ENCODE measurements at places on chromosomes 13 and 19.

GRCh38 chr13:106505732-106506131 lies 29.7 kb downstream of the EFNB2 start:
- DNase-seq, result no peak

GRCh38 chr19:2827840-2828489 lies 8.3 kb downstream of the ZNF554 start:
- DNase-seq, result no peak

- peak; percentile 88 for DNase-seq
Observed at GRCh38 chr13:26247608-26248007, 6.3 kb upstream of the CDK8 start.

DNA sequence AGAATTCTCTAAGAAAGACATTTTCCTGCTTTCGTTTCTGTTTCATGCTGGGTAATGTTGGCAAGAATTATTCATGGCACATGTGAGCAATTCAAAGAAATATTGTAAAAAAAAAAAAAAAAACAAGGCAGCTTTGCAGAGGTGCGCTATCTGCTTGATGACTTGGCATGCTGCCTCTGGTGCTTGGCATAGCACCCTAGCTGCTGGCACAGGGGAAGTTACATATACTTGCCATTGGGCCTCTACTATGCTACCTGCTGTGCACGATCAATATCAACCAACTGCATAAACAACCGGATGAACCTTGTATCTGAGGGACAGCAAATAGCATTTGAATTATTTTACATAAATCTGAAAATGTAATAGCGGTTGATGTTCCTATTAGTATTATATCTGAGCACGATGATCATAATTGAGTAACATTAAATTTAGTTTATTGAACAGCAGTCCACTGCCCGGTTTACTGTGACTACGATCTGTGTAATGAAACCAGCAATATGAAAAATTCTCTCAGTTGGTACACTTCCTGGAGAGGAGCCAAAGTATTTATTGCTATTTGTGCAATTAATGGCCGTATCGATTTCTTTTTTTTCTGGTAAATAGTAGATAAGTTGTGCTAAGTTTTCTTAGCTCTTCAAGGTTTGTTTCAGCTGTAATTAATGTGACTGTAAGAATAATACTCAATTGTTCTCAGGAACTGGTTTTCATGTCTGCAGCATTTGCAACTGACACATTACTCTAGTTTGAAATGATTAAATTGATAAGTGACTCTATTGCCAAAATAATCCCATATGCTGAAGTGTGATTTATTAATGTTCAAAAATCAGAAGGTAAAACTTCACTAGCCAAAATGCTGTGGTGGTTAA lies 717.3 kb downstream of the DACH1 start:
- no peak for DNase-seq

- no peak for DNase-seq
Observed at GRCh38 chr19:32864318-32865007, 5.1 kb downstream of the SLC7A9 start.

DNA sequence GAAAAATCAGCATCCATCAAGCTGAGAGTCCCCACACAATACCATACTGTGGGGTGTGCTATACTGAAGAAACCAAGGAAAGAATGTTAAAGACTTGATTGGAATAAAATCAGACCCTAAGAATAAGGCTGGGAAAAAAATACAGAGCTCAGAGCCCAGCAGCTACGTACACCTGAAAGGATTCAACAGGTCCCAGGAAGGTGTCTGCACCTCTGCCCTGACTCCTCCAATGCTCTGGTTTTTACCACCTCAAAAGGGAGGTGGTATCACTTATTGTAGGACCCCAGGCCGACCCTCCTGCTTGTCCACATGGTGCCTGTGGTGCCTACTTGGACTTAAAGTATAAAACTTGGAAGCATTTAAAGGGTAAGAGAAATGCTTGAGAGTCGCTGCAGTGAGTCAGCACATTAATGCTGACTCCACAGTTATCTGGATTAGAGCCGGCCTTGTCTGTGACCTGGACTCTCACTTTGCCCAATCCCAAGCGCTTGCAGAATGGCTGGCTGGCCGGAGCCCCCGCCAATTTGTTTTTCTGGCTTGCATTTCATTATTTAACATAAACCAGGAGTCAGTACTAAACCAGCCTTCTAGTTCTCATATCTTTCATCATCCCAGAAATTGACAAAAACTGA lies 110.1 kb downstream of the FGF14 start:
- DNase-seq, result no peak

GRCh38 chr19:16330806-16331690 lies 6.4 kb downstream of the KLF2 start:
- no peak for DNase-seq

GRCh38 chr19:4636151-4636717 lies 3.1 kb upstream of the TNFAIP8L1 start:
- DNase-seq, result peak; percentile 79

DNA sequence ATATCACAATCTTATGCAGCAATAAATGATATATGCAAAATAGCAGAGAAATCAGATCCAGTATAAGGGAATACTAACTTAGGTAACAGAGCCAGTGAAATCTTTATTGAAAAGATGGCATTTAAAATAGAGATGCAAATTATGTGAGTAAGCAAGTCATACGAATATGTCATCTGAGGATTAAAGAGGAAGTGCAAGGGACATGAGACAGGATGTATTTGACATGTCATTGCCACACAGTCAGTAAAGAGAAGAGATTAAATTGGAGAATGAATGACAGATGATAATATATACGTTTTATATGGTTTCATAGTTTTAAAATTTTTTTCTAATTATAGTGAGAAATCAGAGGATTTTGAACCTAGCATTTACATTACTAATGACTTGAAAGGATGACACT lies 426.4 kb downstream of the SLITRK5 start:
- no peak for DNase-seq

DNA sequence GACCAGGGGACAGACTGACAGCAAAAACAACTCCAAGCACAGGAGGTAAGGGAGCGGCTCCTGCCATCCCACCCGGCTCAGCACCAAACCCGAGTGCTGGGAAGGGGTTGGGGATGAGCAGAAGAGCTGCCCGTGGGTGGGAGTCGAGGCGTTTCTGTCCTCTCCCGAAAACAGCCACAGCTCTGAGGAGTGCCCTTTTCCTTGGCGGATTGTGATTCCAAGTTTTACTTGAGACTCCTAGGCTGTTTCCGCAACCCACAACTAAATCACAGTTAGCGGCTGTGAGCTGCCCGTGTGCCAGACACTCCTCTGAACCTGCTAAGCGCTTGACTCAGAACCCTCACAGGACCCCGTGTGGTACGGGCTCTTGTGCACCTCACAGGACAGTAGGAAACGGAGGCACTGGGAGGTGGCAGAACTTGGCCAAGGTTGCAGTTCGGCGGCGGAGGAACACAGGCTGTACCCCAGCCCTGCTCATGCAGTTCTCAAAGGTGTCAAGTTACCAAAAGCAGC lies 21.4 kb downstream of the CFAP97D2 start:
- DNase-seq, result no peak

DNA sequence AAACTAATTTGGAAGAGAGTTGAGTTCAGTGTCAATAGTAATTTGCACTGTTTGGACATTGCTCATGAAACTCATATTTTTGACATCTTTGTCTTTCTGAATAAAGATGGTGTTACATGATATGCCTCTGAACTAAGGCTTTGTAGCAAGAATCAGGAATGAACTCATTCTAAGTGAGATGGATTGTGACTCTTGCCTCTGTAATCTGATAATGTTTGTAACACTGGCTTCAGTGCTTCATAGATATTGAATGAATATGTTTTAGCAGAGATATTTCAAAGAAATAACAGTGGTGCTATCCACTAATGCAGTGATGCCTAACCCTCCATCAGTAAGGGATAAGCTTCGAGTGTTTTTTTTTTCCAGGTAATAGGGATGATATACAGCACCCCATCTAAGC lies 32.9 kb downstream of the TEX26 start:
- DNase-seq, result no peak

GRCh38 chr19:56301886-56302620 lies 12.6 kb downstream of the ZSCAN5A start:
- DNase-seq, result no peak

- no peak for DNase-seq
Observed at GRCh38 chr19:40130013-40130412, 39.3 kb upstream of the ZNF780A start.

DNA sequence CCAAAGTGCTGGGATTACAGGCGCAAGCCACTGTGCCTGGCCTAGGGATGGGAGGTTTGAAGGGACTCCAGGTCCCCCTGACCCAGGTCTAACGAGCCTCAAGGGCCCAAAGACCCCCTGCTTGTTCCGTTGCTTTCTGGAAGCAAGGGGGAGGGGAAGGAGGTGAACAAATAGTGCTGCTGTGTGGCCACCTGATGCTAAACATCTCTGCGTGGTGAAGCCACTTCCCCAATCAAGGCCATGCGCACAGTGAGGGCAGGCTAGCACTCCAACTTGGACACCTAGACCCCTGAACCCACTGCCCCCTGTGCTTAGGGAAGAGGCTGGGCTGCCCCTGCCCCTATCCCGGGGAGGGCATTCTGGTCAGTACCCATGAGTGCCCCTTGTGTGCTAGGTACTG lies 24.0 kb downstream of the CARM1 start:
- DNase-seq, result no peak

DNA sequence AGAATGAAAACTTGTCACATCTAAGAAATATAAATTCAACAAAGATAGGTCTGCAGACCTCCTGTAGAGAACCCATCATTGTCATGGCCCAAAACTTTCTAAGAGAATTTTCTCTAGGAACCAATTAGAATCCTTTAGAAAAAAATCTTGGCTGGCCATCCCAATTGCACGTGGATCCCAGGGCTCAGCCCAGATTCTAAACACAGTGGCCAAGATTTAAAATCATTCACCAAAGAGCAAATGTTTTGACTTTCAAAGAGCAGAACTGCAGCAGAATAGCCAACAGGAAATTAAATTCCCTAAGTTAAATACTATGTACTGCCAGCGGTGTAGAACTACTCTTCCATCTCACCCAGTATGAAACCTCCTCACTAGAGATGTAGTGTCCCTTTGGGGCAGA lies 21.3 kb downstream of the IPO5 start:
- DNase-seq, result no peak

DNA sequence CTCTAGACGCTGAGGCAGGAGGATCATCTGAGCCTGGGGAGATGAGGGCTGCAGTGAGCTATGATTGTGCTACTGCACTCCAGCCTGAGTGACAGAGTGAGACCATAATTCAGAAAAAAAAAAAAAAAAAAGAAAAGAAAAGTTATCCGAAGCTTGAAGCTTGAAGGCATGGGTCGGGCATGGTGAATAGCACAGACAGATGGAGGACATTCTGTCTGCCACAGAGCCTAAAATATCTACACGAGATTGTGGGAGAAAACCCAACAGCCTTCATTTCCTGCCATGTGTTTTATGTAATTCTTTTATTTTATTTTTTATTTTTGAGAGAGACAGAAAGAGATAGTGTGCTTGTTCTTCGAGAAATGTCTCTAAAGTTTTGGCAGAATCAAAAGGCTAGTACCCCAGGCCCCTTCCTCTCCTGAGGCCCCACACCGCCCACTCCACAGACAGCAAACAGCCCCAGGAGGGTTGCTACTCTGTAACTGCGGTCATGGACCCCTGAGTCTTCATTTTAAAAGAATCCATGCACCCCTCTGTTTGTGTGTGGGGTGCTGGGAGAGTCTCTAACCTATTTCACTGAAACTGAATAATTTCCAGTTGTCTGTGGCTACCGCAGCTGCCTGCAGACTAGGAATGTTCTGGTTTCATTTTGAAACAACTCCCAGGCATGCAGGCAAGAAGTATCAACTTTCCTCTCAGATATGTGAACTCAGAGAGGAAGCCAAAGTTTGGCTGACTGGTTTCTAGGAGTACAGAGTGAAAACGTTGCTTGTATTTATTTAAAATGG lies 38.4 kb upstream of the RCBTB2 start:
- DNase-seq, result no peak

DNA sequence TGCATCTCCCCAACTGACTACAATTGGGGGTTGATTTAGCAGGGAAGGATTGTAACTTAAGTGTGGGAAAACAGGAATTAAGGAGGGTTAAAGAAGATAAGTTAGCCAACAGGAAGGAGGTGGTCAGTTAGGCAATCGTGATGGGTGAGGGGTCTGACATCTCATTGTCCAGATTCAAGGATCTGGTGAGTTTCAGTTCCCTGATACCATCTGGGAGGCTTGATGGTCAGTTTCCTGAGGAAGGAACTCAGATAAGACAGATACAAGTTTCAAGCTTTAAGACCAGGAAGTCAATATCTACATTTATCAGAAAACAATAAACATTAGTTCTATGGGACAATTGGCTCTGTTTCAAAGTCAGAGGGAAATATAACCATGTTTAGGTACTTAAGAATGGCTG lies 601.8 kb downstream of the SLITRK6 start:
- DNase-seq, result no peak

- peak; percentile 79 for DNase-seq
Observed at GRCh38 chr13:52617070-52618060, 24.9 kb upstream of the HNRNPA1L2 start.

DNA sequence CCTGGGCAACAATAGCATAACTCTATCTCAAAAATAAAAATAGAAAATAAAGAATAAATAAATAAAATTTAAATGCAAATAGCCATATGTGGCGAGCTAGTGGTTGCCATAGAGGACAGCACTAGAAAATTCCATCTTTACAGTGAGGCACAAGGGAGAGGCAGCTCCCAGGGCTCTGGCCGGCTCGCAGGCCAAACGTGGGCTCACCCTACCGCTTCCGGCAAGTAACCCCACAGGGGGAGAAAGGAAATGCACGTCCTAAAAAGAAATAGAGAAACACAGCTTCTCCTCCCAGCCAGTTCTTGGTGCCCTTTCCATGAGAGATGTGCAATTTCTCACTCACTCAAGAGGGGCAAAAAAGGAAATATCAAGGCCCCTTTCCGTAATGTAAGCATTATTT lies 12.4 kb upstream of the GRWD1 start:
- DNase-seq, result no peak

GRCh38 chr13:99614465-99614885 lies 113.2 kb downstream of the TM9SF2 start:
- peak; percentile 56 for DNase-seq

- DNase-seq, result no peak
Observed at GRCh38 chr13:112624602-112625430, 36.9 kb upstream of the TUBGCP3 start.

GRCh38 chr19:16106121-16106520 lies 5.6 kb upstream of the RAB8A start:
- DNase-seq, result no peak

DNA sequence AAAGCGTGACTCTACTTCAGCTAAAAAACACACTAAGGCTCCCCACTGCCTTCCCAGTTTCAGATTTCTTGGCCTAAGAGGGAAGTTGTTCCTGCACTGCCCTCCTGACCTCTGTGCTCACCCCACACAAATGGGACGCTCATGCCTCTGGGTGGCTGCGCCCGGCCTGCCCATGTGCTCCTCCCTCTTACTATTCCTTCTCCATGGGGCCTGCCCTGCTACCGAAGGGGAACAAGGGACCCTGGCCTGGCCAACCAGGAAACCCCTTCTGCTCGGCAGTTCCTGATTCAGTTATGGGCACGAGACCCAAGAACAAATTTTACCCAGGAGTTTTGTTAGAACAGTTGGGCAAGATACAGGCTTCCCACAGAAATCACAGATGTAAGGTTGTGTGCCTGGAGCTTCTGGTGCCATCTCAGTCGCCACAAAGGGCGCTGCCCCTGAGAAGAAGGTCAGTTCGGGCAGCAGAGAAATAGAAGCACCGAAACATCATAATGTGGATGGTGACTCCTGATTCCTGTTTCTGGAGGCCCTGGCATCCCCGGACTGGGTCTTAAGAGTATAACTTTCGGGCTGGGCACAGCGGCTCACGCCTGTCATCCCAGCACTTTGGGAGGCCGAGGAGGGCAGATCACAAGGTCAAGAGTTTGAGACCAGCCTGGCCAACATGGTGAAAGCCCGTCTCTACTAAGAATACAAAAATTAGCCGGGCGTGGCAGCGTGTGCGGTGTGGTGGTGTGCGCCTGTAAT lies 5.4 kb upstream of the PLPP2 start:
- no peak for DNase-seq
